NCI-H446 treated with DMSO at 0.1 percent for 48 hours (cell line): ENCODE measurements at places on chromosomes 2 and 18.
A peak's percentile ranks its signal among the peaks of the same experiment; 100 is the strongest.

- no peak for DNase-seq
These were observed 1918.2 kb upstream of the PIK3C3 start for GRCh38 chr18:40036861-40037260.

- DNase-seq, result peak; percentile 41
These were observed at the start of gene MERTK for GRCh38 chr2:111897924-111898702. TSS of gene MERTK (plus strand) at chr2:111898607. CDS start at chr2:111898736, 129 bp downstream.

DNA sequence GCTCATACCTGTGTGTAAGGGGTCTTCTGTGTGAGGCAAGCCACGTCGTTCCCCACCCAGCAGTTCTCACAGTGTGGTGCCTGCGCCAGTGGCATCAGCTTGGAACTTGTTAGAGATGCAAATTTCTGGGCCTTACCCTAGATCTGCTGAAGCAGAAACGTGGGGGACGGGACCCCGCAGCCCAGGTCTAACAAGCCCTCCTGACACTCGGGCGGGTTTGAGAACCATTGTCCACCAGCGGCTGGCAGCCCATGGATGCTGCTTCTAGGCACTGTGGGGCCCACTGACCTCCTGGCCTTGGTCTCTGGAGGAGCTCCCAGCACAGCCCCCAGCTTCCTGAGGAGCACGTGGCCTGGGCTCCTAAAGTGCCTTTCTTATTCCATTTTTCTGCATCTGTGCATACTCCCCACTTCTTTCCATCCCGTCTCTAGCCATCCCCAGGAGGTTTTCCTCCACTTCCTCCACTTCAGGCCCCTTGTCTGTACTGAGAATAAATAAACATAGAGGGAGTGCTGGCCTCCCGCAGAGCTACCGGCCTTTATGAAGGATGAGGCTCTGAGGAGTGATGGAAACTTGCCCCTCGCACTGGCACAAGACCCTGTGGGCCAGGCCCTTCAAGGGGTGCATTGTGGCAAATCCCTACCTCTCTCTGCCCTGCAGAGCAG is 94.3 kb downstream of the GALR1 start:
- no peak for DNase-seq

DNA sequence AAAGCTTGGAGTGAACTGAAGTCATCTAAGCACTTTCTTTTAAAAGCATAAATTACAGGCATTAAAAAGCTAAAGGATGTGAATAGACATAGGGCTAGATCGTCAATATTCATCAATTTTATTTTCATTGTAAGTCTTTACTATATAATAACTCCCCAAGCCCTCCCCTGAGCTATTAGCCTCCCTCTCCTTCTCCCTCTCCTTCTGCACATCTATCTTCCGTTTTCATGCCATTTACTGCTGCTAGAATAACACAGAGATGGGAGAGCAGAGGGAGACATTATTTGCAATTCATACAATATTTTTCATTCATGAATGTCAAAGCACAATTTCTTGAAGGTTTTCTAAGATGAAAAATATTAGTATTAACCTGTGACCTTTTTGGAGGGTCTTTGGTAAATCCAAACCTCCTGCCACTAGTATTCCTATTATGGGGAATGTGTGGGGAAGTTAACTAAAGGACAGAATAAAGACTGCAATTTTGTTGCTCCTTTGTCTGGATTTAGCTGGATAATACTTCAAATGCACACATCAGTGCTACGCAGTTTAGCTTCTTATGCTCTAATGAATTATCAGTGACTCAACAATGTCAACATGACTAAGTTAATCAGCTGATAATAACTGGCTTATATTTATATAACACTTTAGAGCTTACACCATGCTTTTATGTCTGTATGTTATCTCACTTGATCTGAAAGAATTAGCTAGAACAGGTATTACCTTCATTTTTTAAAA is 28.2 kb upstream of the MFF start:
- no peak for DNase-seq

DNA sequence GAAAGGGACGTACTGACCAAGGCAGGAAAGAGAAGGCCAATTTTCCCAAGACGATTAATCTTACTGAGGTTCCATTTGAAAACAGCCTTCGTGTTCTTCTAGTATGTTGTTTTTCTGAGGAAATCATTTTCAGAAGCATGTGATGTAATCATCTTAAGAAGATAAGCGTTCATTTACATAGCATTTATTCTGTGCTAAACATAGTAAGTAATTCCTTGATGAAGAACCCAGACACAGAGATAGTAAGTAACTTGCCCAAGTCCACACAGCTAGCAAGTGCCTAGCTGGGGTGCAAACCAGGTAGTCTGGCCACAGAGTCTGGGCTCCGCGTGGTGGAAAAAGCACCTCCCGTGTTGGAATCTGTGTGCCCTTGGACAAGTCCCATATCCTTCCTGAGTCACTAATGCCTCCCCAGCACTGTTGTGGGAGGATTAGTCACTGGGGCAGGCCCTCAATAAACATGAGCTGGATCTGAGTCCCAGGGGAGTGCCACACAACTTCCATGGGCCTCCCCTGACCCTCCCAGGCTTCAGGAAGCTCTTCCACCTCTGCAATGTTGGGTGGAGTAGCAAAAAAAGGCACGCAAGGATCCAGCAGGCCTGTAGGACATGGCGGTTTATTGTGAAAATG is 26.9 kb upstream of the ASAP2 start:
- DNase-seq, result no peak

- peak; percentile 22 for DNase-seq
These were observed 125.1 kb upstream of the HAAO start for GRCh38 chr2:42917425-42917927.

GRCh38 chr2:168348076-168348475 is 100.7 kb upstream of the STK39 start:
- peak; percentile 24 for DNase-seq

DNA sequence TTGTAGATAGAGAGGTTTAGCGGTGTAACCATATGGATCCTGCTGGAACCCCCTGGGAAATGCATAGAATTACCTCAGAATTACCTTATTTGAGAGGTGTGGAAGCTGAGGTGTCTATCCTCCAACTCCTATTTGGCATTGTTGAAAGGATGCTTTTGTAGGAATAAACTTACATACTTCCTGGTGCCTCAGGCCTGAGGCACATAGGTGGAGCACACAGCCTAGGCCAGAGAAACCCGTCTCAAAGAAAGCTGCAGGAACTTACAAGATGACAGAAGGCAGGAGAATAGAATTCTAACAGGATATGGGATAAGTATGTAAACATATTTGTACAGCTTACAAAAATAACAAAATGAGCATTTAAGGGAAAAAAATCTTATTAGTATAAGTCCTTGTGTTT is 1507.2 kb upstream of the ZEB2 start:
- no peak for DNase-seq
